ENCODE measurements at places on chromosomes 6 and 20. TPM values are rescaled to one million over a fixed set of nuclear protein-coding genes. Genes with fewer than 3 reads are reported as not detected.
A peak's percentile ranks its signal among the peaks of the same experiment; 100 is the strongest.

The AKAP12 gene
- 6.4 TPM for total RNA-seq

The SPTLC3 gene
- total RNA-seq, result 2.4 TPM

The CYP39A1 gene
- 0.91 TPM for total RNA-seq

The HUS1B gene
- not detected for total RNA-seq

GRCh38 chr20:53557130-53557529, 36.5 kb downstream of the ZNF217 start:
- DNase-seq, result no peak

- no peak for DNase-seq
Measured at GRCh38 chr6:72783666-72784065, 161.8 kb downstream of the KCNQ5 start.

DNA sequence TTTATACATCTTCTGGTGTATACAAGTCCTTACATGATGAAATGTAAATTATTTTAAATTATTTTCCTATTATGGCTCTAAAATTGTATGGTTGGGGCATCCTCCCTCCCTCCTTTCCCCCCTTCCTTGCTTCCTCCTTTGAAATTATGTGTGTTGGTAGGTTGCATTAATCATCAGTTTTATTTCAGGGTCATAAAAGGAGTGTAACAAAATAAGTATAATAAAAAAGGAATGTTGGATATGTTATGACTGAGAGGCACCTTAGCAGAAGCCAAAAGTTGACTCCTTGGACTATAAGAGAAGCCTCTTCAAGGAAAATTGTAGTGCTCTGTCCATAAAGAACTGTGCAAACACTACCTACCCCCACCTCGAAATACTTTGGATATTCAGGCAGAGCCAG, 46.6 kb upstream of the PTPRK start:
- no peak for DNase-seq

The LAMA2 gene
- 68.8 TPM for total RNA-seq

DNA sequence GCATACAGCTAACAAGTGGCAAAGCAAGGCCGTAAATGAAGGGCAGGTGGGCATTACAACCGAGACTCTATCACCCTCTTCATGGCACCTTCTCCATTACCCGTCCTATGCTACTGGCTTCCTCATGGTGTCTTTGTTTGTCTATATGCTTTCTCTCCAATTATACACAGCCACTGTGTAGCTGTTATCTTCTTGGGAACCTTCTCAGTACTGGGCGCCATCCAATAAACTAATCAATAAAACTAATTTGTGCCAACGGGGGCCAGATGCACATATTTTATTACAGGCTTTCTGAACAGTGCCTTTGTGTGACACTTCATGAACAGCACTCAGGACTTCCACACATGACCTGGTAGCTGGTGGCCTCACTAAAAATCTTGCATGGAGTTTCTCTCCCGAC, 149.8 kb upstream of the PCSK2 start:
- no peak for DNase-seq

The NKAIN4 gene
- not detected for total RNA-seq

The MYH7B gene
- total RNA-seq, result 2.3 TPM

DNA sequence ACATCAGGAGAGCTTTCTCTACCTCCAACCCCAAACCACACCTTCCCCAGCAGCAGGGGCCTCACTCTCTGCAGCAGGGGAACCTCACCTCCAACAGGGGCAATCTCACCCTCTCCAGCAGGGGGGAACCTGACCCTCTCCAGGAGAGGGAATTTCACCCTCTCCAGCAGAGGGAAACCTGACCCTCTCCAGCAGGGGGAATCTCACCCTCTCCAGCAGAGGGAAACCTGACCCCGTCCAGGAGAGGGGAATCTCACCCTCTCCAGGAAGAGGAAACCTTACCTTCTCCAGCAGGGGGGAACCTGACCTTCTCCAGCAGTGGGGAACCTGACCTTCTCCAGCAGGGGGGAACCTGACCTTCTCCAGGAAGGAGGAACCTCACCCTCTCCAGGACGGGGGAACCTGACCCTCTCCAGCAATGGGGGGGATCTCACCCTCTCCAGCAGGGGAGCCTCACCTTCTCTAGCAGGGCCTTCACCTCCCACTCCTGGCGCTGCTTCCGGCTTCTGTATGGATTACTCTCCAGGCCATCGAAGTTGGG, 3.1 kb downstream of the B3GALT4 start:
- peak; percentile 65 for DNase-seq

The VSTM2L gene
- total RNA-seq, result 1.6 TPM

DNA sequence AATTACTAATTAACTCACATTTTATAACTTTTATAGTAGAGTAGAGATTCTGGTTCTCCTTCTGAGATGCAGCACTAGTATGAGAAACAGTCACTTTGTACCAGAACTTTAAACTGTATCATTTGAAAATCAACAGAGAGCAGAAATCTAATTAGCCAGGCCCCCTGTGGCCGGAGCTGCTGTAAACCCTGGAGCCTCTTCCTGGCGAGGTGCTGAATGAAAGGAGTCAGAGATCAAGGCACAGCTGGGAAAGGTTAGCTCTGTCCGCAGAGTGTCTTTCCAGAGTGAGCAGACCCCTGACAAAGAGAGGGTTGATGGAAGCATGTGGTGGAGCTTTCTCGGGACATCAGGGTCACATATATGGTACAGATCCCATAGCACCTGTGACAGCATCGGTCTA, 703.8 kb downstream of the RFPL4B start:
- DNase-seq, result no peak

DNA sequence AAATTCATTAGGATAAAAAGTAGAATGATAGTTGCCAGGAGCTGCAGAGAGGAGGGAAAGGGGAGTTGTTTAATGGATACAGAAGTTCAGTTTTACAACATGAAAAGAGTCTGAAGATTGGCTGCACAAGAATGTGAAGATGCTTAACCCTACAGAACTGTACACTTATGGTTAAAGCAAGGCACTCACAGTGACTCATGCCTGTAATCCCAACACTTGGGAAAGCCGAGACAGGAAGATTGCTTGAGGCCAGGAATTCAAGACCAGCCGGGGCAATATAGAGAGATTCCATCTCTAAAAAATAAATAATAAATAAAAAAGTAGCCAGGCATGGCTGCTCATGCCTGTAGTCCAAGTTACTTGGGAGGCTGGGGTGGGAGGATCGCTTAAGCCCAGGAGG, 174.0 kb downstream of the TASP1 start:
- no peak for DNase-seq

- no peak for DNase-seq
Measured at GRCh38 chr6:107218142-107218541, 102.8 kb upstream of the BEND3 start.

DNA sequence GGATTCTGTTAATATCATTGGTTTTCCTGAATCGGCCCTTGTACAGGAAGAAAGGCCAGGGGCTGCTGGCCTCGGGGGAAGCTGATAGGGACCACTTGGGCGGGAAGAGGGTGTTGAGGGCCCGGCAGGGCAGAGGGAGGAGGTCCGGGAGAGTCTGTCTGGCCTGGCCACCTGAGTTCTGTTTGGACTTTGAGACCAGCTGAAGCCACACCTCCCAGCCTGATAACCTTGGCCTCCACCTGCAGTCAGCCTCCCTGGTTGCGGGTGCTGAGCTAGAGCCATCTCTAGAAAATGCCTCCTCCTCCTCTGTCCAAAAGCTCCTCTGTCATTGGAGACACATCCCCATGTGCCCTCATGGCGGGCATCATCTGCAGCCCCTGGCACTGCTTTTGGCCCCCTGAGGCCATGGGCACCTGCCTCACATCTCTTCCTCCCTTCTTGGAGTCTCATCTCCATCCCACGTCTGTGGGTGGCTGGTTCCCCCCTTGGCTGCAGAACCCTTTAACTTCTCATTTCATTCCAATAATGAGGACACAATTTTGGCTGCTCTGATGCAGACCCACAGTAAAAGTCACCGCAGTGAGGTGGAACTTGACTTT, 16.6 kb downstream of the APCDD1L start:
- no peak for DNase-seq

- DNase-seq, result no peak
Measured at GRCh38 chr20:1920826-1921225, 25.6 kb downstream of the SIRPA start.

DNA sequence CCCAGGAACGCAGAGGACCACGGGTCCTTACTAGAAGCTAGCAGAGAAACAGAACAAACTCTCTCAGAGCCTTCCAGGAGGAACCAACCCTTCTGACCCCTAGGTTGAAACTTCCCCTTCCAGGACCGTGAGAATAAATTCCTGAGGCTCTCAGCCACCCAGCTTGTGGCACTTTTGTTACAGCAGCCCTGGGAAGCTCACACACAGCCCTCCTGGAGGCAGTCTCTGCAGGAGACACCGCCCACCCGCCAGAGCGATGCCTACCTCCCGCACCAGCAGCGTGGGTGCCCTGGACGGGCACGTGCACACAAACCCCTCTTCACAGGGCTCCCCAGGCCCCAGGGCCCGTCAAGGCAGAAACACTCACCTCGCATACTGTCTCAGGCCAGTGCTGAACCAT, 4.2 kb downstream of the RNASET2 start:
- no peak for DNase-seq

The LTA gene
- total RNA-seq, result not detected

The HLA-DPA1 gene
- total RNA-seq, result 19.5 TPM

All from gastrocnemius medialis (tissue), 4 donors.